ENCODE measurements at places on chromosomes 7 and 10. TPM values are rescaled to one million over a fixed set of nuclear protein-coding genes. Genes with fewer than 3 reads are reported as not detected.

The ZNF138 gene
- 5.1 TPM for total RNA-seq

The LIPF gene
- total RNA-seq: not detected

DNA sequence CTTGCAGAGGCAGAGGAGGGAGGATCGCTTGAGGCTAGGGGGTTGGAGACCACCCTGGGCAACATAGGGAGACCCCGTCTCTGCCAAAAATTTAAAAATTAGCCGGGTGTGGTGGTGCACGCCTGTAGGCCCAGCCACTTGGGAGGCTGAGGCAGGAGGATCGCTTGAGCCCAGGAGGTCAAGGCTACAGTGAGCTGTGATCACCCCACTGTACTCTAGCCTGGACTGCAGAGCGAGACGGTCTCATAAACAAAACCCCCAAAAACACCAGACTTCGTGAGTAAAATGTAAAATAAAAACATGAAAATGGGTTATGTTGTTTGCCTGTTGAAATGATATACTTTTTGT is 699 bp downstream of the LHPP start:
- no peak for DNase-seq

DNA sequence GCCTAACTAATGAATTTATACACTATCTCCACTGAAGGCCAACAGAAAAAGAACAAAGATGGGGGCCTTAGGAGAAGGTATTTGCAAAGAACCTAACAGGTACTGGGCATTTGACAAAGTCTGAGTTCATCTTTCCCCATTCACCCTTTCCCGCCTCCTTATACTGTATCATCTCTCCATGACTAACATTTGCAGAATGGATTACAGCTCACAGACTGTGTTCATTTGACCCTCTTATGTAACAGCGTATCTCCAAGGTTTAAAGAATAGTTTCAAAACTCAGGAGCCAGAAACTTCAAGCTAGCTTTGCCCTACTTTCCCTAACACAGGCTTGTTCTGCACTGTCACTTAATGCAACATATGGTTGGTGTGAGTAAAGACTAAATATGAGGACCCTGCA is 238.7 kb upstream of the CELF2 start:
- DNase-seq: no peak

GRCh38 chr10:43926371-43926770 is 277.7 kb upstream of the ZNF32 start:
- DNase-seq: no peak

Data from left ventricle myocardium inferior (tissue), 1 donor.